ENCODE measurements at places on chromosomes 3 and 15.

GRCh38 chr3:60884005-60884404 lies 367.2 kb downstream of the FHIT start:
- no peak for DNase-seq

- no peak for DNase-seq
Measured at GRCh38 chr3:8775181-8775580, 5.8 kb upstream of the OXTR start.

DNA sequence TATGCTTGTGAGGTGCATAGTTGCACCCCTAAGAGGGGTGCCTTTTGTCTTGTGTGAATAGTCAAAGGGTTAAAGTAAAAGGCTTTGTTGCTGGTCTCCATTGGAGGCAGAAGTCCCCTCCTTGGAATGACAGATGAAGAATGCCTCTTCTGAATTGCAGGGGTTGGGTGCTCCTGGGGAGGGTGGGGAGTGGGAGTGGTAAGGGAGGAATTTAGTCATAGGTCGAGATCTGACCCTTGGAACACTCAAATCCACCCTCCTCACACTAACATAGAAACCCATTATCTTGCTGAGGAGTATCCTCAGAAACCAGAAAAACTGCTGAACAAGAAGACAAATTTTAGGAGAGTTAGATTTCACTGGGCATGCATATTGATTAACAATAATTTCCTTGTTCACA lies 4.7 kb downstream of the CTXND1 start:
- no peak for DNase-seq

- no peak for DNase-seq
Measured at GRCh38 chr3:63089007-63089750, 188.9 kb upstream of the SYNPR start.

GRCh38 chr3:127458696-127459604 lies 131.6 kb downstream of the TPRA1 start:
- DNase-seq: no peak

GRCh38 chr3:106251160-106251892 lies 382.5 kb upstream of the CBLB start:
- DNase-seq: no peak

DNA sequence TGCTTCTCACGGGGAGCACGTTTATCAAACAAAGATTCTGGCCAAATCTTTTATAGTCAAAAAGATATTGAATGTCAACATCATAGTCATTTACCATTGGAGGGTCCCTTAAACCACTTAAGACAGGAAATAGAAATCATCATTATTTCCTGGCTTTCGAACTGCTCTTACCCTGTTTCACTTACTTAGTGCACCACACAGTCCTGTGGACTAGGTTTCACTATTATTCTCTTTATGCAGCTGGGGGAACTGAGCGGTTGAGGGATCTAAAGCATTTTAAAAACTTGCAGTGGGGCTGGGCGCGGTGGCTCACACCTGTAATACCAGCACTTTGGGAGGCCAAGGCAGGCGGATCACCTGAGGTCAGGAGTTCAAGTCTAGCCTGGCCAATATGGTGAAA lies 13.7 kb upstream of the TPRG1 start:
- DNase-seq: no peak

DNA sequence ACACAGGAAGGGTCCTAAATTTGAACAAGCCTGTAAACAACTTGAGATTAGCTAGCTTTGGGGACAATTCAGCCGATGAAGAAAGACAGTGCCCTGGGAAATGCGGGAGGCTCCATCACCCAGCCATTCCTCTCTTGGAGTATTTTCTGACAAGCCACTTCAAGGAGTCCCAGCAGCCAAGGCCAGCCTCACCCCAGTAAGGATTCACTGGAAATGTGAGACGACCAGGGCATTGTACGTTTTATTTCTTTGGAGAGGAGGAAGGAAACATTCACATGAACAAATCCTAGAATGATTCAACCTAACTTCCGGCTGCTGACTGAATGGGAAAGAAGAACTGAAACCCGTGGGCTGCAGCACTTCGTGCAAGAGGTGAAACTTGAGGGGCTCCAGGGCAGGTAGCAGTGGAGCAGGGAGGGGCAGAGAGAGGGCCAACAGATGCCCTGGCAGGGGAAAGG lies 116.4 kb upstream of the ARHGEF3 start:
- peak; percentile 44 for DNase-seq

DNA sequence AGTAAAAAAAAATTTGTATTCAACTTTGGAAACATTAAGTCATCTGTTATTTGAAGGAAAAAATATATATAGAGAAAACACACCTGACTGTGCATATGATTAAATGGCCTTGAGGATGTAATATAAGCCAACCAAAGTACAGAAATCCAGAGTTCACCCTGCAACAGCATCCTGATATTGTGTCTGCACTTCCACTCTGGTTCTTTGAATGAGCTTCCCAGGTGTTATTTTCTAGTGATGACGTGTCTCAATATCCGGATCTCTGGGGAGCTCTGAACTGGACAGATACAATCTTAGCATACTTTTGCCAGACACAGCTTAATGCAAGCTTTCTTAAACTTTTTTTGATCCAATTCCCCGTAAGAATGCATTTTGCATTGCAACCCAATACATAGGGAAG lies 19.5 kb upstream of the PIK3CB start:
- no peak for DNase-seq

DNA sequence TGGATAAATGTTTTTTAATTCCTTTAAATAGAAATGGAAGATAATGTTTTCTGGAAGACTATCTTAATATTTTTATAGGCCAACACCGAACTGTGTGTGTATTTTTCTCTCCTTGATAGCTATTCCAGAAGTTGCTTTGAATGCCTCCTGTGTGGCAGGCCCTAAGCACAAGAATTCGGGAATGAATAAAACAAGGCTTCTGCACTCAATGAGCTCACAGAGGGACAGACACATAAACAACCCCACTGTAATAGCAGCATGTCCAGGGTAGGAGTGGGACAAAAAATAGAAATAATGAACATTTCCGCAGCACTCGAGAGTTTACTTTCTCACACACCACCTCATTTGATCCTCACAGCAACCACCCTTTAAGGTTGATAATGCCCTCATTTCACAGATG lies 18.0 kb downstream of the SRGAP3 start:
- no peak for DNase-seq

DNA sequence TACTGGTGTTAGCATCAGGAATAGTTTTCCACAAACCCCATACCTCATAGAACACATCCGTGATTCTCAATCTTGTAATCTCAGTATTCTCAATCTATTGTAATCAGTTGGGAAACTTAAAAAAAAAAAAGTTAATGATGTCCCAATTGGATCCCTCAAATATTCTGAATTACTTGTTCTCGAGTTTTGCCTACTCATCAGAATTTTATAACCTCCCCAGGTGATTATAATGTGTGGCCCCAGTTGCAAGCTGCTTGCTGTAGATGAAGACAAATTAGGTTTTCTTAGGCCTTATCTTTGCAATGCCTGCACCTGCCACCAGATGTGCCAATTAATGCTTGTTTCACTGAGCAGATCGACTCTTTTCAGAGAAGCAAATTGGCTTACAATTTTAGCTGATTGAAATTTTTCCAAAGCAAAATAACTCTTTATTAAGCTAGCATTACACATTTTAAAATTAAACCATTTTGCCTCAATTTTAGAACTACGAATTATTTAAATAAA lies 19.0 kb upstream of the DIPK2A start:
- no peak for DNase-seq

DNA sequence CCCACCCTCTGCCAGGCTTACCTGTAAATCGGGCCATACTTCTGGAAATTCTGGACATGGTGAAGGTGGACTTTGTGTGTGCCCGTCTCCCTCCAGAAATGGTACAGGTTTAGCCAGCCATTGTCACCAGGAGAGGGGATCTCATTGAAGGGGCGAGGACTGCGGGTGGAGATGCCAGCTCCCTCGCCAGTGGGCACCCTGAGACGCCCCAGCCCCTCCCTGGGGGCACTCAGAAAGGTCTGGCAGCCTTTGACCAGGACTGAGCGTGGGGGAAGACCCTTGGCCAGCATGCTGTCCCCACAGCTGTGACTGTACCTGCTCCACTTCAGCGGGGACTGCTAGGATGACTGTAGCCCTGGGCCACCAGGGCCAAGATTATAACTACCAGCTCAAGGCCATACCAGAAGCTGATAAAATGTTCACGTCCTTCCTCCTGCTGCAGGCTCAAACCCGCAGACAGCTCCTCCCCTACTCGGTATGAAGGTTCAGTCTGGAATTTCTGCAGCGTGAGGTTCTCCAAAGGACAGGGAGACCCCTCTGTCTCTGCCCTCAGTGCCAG lies at the start of gene CYP11A1:
Gene CYP11A1 (minus strand): TSS at position 351 of the 559 bp plus-strand sequence. CDS start 61 bp downstream, at position 290.
- DNase-seq: no peak

- peak; percentile 37 for DNase-seq
Measured at GRCh38 chr3:12471241-12471640, 13.0 kb upstream of the TSEN2 start.

- DNase-seq: peak; percentile 2
Measured at GRCh38 chr3:27633224-27633545, 88.9 kb downstream of the EOMES start.

GRCh38 chr3:133453383-133453782 lies 53.5 kb downstream of the BFSP2 start:
- DNase-seq: no peak

- DNase-seq: peak; percentile 37
Measured at GRCh38 chr15:52227456-52227855, 36.3 kb upstream of the GNB5 start.

GRCh38 chr15:69035205-69035917 lies 20.9 kb downstream of the NOX5 start:
- DNase-seq: no peak

DNA sequence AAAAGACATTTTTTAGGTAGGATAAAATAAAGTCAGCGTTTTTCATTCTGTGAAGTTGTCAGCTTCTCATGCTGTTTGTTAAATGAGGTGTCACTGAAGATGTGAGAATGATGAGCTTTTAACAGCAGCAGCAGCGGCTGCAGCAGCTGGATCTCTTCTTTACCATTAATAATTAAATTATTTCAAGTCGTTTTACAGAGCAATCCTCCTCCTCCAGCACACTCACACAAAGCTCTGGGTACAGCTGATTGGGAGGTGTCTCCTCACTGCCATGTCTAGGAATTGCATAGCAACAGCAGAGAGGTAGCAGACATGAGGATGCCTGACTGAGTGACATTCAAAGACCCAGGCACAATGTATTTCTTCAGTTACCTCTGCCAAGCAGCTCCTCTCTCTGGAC lies 46.7 kb upstream of the PLAAT1 start:
- no peak for DNase-seq

GRCh38 chr3:122255757-122256439 lies 69.2 kb upstream of the CSTA start:
- no peak for DNase-seq

DNA sequence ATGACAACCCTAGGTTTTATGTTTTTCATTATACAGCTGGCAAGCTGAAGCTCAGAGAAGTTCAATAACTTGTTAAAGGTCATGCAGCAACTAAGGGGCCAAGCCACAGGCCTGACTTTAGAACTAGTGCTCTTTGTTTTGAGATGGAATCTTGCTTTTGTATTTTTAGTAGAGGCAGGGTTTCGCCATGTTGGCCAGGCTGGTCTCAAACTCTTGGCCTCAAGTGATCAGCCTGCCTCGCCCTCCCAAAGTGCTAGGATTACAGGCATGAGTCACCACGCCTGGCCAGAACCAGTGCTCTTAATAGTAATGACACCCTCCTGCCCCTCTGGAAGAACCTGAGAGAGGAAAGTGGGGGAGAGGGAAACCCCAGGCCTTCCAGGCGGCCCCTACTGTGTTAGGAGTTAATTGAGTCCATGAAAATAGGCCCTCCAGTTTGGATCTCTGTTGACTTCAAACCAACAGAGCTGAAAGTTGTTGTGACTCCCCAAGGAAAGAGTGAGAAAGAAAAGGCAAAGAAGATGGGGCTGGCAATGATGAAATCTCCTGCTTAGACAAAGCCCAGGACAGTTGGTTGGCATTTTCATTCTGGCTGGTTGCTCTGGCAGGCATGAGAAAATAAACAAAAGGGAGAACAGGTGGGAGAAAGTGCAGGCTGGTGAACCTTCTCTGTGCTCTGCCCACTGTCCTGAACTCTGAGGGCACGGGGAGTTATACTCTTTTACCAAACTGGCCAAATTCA lies 3.6 kb upstream of the PRRT3 start:
- no peak for DNase-seq

DNA sequence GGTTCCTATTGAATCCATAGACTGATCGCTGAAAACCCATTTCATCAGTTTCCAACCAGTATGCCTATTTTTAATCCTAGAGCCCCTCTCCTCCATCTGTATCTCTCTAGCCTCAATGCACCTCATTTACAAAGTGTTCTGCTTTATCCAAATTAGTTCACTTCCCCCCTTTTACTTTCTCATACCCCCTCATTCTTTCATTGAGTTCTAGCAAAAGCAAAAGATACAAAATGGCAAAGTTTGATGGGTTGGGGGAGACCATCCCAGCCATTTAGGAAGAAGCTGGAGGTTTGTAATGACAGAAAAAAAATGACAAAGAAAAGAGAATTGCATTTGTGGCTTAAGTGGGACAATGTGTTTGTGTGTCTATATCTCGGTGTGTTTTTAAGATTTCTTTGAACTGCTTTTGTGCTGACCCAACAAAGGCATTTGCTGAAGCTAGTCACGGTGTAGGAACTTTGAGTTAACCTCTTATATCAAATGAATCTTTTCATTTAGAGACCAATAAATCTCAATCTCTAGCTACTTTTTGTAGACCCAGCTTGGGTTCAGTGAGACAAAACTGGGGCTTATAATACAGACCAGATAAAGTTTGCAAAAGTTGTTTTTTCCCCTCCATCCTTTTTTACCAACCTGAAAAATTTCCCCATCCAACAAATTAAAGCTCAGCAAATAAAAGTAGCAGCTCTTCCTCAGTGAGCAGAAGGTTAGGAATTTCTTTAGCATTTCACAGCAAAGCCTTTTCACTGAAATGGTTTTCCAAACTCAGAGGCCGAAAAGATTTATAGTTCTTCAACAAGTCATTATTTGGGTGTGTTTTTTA lies 18.7 kb downstream of the NR2F2 start:
- no peak for DNase-seq

DNA sequence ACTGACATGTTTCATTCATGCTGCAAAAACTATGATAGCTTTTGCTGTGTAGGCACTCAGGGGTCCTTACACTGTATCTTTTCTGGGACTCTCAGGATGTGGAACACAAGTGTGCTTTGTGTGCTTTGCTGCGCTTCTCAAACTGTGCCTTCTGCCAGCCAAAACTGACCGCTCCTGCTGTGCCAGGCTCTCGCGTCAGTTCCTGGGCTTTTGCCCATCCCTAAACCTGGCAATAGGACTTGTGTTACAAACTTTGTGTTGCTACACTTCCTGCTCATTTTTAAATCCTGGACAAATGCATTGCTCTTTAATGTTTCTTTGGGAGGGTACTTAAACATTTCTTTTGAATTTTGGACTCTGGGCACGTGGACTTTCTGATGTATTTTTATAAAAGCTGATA lies 60.3 kb downstream of the DIPK2A start:
- no peak for DNase-seq
